GM19239 (cell line): ENCODE measurements at places on chromosomes 7 and 10.

GRCh38 chr7:131404226-131404911 lies 76.7 kb downstream of the MKLN1 start:
- no peak for DNase-seq

- DNase-seq, result no peak
Observed at GRCh38 chr7:114970308-114970707, 48.4 kb downstream of the MDFIC start.

GRCh38 chr7:151218170-151218569 lies 7.9 kb upstream of the H2BK1 start:
- DNase-seq, result no peak

GRCh38 chr10:19922236-19922963 lies 106.2 kb downstream of the PLXDC2 start:
- no peak for DNase-seq

DNA sequence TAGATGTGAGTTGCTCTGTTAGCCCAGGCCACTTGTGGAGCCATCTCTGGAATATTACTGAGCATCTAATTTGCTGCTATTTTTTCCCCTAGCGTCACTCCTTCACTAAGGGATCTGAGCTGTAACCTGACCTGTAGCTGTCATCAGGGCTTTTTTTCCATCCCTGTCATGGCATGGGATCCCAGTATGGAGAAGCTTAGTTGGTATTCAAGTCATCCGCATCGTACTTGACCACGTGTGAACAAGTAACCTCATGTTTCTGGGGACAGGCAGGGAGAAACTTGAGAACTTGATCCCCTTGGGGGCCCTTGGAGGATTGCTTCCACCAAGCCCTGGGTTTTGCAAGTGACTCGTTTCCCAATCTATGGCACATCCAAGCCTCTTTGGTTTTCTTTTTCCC lies 474.4 kb upstream of the GALNT17 start:
- DNase-seq, result no peak

GRCh38 chr10:130959752-130960195 lies 351.7 kb downstream of the TCERG1L start:
- no peak for DNase-seq

GRCh38 chr10:124293616-124294449 lies 124.9 kb downstream of the OAT start:
- DNase-seq, result no peak

DNA sequence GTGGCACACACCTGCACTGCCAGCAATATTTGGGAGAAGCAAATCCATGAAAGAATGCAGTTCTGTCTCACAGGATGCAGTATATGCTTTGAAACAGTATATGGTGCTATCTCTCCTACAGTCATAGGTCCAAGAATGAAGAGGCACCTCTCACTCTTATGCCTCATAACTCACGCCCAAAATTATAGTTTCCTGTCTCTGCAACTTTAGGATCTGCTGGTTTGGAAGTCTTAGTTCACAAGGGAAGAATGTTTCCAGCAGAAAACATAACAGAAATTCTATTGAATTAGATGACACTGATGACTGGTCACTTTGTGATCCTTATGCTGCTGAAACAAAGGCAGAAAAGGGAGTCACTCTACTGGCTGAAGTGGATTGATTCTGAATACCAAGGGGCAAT lies 5.7 kb downstream of the C10orf67 start:
- no peak for DNase-seq

- no peak for DNase-seq
Observed at GRCh38 chr7:131013716-131014115, 279.7 kb upstream of the KLF14 start.

- DNase-seq, result no peak
Observed at GRCh38 chr7:92625617-92626016, 35.4 kb upstream of the FAM133B start.

DNA sequence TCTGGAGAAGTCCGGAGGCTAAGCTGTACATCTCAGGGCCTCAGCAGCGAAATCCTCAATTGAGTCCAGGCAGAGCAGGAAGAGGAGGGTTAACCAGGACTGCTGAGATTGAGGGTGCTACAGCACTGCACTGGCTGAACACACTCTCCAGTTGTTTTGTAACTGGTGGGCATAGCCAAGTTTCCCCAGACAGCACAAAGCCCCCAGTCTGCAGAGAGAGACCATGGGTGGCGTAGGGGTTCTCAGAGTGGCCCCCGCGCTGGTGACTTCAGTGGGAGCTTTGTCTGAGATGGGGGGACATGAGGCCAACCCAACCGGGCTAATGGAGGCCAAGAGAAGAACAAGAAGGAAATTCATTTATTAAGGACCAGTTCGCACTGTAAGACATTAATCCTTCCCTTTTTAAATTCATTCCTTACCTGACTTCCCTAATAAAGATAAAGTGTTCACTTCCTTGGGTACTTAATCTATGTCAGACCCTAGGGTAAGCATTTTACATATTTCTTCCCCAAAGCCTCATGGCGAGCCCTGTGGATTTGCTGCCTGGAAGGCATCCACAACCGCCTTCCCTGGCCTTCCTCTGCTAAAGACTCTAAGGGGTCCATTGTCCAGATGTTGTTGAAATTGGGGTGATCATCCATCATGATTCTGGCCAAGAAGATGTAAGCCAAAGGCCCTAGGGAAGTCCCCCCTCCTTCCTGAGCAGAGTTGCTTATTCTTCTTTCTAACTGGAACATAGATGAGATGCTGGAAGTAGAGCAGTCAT lies 121.4 kb upstream of the CHST15 start:
- DNase-seq, result no peak

DNA sequence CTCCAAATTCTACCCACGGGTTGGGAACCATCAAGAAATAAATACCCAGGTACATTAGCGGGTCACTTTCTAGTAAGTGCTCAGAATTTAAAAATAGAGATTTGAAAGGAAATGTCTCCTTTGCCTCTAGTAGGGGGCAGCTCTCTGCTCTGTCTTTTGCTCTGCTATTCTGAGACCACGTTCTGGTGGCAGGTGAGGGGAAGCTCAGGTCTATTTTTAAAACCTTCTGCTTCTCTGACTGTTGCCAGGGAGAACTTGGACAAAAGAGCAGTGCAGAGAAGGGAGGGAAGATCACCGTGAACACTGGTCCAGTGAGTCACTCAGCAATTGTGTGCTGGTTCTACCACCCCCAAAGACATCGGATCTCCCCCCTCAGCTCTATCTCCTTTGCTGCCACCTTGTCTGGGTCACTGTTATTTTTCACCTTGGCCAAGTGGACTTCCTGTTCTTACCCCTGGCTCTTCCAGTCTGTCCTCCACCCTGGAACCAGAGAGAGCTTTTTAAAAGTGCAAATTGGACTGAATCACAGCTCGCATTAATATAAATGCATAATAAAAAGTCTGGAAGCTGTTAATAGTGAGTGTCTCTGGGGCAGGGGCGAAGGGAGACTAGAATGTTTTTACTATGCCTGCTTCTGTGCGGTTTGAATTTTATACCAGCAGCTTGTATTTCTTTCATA lies 72.4 kb upstream of the LOXL4 start:
- no peak for DNase-seq

DNA sequence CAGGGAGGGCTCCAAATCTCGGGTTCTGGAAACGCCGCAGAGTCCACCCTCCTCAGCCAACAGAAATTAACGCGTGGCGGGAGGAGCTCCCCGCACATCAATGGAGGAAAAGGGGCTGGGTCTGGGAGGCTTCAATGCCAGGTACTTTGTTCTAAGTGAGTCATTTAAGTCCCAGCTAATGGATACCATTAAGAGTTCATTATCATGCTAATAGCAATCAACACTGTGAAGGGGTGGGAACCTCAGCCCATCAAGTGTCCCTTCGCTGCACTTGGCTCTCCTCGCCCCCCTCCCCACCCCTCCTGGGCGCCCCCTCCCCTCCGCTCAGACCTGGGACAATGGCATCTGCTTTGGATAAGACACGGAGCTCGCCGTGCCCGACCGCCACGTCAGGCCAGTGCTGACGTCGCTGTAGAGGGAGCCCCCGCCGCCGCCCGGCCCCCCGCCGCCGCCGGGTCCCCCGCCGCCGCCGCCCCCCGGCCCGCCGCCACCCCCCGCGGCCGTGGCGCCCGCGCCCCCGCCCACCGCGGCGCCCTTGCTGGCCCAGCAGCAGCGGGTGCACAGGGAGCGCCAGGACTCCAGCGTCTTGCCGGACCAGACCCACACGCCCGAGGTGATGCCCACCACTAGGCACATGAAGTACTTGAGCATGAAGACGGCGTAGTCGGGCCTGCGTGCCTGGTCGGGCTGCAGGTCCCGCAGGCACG lies 2.9 kb downstream of the FZD8 start:
- DNase-seq, result no peak

GRCh38 chr7:47783456-47784223 lies 164.6 kb downstream of the PKD1L1 start:
- DNase-seq, result no peak

DNA sequence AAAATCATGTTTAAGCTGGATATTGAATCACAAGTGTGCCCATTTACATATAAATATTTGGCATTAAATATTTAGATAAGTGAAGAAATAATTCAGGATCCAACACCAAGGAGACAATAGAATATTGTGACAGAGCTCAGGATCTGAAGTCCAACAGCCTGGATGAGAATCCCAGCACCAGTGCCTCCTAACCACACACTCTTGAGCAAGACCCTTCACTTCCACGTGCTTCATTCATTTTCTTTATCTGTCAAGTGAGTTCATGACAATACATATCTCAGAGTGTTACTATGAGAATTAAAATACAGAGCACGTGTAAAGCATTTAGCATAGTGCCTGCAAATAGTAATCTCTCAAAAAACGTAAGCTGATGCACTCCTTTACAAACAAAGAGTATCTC lies 78.4 kb upstream of the IKZF1 start:
- no peak for DNase-seq

GRCh38 chr7:30114536-30115238 lies 20.1 kb upstream of the MTURN start:
- DNase-seq, result no peak

DNA sequence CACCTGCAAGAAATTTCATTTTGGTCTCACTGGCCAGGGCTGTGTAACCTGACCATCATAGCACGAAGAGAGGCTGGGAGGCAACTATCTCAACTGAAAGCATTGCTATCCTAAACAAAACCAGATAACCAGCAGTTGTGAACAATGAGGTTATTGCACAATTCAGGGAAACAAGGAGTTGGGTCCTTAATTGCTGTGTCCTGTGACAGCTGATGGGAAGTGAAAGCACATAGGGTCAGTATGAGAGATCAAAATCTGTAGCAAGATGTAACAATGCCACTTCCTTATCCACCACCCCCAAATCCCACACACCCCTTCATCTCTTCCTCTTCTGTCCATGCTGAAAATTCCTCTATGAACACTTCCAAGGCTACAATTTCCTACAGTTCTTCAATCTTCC lies 80.2 kb downstream of the HTR7 start:
- no peak for DNase-seq

DNA sequence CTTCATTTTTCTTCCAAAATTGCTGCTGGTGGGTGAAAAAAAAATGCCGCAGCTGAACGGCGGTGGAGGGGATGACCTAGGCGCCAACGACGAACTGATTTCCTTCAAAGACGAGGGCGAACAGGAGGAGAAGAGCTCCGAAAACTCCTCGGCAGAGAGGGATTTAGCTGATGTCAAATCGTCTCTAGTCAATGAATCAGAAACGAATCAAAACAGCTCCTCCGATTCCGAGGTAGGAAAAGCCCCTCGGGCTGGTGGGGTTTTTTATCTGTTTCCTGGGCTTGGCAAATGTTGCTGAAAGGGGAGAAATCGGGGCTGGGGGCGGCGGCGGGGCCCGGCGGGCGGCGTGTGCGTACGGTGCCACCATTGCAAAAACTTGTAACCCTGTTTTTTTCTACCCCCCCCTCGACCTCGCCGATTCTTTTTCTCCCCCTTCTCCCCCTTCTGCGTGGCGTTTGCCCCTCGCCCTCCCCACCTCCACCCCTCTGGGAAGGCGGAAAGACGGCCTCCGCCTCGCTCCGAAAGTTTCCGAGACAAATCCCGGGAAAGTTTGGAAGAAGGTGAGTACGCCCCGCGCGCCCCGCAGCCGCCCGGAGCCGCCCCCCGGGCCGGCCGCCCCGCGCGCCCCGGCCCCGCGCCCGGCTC lies 789 bp downstream of the TCF7L2 start:
- no peak for DNase-seq

DNA sequence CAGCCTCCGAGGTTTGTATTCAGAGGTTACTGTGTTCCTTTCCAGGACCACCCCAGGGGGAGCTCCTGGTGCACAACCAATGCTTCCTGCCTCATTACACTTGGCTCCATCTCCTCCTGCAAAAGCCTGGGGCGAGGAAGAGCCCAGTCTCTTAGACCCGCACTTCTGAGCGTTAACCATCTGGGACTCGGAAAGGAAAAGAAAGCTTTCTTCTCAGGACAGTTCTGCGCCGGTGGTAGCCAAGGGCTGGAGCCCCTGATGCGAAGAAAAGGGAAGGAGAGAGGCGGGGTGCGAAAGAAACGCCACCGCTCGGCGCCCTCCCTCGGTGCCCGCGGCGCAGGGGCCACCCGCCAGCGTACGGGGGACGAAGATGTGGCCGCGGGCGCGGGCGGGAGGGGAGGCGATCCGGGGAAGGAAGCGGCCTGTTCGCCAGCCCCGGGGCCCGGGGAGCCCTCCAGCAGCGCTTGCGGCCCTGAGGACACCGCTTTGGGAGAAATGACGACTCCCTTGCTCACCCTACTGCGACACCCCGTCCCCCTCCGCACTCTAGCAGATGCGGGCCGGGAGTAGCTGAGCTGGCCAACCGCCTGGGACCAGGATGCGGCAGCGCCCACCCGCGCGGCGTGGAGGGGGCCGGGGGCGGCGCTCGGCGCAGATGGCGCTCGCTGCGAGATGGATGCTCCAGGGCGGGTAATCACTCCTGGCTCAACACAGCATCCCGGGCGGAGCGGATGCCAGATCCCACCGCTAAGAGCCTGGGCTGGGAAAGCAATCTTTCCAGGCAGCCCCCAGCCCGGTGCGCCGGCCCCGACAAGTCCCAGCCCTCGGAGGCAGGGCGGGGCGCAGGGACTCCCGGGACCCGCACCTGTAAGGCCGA lies 1.3 kb downstream of the NRCAM start:
- DNase-seq, result peak; percentile 7

DNA sequence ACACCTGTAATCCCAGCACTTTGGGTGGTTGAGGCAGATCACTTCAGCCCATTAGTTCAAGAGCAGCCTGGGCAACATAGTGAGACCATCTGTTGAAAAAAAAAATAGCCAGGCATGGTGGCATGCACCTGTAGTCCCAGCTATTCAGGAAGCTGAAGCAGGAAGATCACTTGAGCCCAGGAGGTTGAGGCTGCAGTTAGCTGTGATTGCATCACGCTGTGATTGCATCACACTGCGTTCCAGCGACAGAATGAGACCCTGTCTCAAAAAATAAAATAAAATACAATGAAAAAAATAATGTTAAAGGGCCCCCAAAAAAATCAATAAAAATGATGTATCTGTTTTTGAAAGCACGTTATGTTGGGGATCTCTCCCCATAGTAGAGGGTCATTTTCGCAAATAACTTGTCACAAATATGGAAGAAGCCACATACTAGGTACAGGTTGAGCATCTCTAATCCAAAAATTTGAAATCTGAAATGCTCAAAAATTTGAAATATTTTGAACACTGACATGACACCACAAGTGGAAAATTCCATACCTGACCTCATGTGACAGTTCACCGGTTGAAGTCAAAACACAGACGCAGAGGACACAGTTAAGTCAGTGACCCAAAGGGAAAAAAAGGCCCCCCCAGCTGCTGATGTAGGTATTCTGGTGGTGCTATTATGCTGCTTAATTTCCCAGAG lies 9.5 kb downstream of the CISD1 start:
- DNase-seq, result no peak

GRCh38 chr7:158375034-158375433 lies 212.6 kb downstream of the PTPRN2 start:
- no peak for DNase-seq
